ENCODE measurements at places on chromosomes 12 and 14.
A peak's percentile ranks its signal among the peaks of the same experiment; 100 is the strongest.

- no peak for DNase-seq
These were observed 82.2 kb downstream of the ADCK1 start for GRCh38 chr14:77882098-77882497.

GRCh38 chr12:39619316-39619659, 315 bp downstream of the ABCD2 start:
- peak; percentile 58 for DNase-seq

- no peak for DNase-seq
These were observed 15.0 kb upstream of the GALNT16 start for GRCh38 chr14:69244946-69245345.

DNA sequence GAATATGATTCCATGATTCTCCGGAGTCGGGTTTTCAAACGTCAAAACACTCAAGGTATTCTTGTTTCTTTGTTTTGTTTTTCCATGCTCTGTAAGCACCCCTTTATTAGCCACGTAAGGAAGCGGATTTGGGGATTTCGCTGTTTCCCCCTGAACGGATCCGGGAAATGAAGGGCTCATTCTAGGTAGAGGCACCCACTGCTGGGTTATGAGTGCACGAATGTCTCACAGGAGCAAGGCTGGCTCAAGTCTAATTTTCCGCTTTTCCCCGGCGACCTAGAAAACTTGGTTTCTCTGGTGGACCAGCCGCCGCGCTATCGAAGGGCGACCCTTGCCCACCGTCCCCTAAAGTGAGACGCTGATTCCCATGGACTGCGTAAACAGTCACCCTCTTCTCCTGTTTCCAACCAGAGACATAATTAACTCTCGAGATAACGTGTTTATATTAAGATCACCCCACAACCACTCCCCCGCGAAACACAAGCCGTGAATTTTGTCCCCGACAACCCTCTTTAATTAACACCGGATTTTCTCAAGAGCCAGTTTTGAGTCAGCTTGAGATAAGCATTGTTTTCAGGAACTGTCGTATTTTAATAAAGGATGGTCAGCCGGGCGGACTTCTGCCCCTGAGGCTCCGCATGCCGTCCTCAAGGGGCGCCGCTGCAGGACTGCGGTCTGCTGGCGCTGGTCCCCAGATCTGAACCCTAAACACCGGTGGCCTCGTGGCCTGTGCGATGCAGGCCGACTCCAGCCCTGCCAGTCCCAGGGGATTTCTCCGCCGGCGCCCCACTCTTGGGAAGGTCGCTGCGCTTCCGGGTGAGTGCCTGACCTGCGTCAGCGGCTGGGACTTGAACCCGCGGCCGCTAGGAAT, 515 bp upstream of the ABCC9 start:
- no peak for DNase-seq

DNA sequence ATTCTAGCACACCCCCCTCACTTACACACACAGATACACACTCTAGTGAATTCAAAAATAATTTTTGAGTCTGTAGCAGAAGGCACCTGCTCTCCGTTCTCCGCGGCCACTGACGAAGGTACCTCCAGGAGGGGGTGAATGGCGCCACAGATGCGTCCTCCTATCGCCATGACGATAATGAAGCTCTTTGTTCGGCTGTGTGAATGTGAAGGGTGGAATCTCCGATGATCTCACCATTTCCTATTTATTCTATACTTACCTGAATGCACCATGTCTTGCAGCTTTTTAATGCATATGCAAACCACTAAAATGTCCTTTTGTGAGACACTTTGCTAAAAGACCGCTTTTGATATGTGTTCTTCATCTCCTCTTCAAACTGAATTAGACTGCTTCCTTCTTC, 162.7 kb downstream of the EGLN3 start:
- DNase-seq: no peak

GRCh38 chr14:82999802-83000201, 1466.1 kb upstream of the SEL1L start:
- DNase-seq: no peak

Data from activated CD8-positive, alpha-beta T cell treated with anti-CD3 and anti-CD28 coated beads, Interleukin-2, amount 10 ng/mL, durations not matched to agents 7 days and 5 days (primary cell).